ENCODE measurements at places on chromosomes 7 and 10. TPM values are rescaled to one million over a fixed set of nuclear protein-coding genes. Genes with fewer than 3 reads are reported as not detected.

DYNC1I1 gene
- not detected for total RNA-seq

TEX36 gene
- not detected for total RNA-seq

AZGP1 gene
- 0.44 TPM for total RNA-seq

CROT gene
- total RNA-seq, result 8.6 TPM

TMEM270 gene
- not detected for total RNA-seq

IL6 gene
- not detected for total RNA-seq

FAM13C gene
- total RNA-seq, result not detected

SEMA3D gene
- not detected for total RNA-seq

ZNF92 gene
- 34.0 TPM for total RNA-seq

CFAP43 gene
- total RNA-seq, result not detected

CUEDC2 gene
- total RNA-seq, result 73.3 TPM

ADAM8 gene
- 17.6 TPM for total RNA-seq

OR13A1 gene
- 17.4 TPM for total RNA-seq

NUTM2A gene
- total RNA-seq, result 1.1 TPM

HPSE2 gene
- not detected for total RNA-seq

FAM25C gene
- not detected for total RNA-seq

CNPY1 gene
- total RNA-seq, result not detected

NRP1 gene
- not detected for total RNA-seq

HMX3 gene
- total RNA-seq, result not detected

PCGF6 gene
- 12.6 TPM for total RNA-seq

KLLN gene
- 5.5 TPM for total RNA-seq

FXYD4 gene
- total RNA-seq, result not detected

SLC39A12 gene
- total RNA-seq, result not detected

- no peak for DNase-seq
Measured at GRCh38 chr10:59126991-59127390, 49.5 kb upstream of the PHYHIPL start.

DNA sequence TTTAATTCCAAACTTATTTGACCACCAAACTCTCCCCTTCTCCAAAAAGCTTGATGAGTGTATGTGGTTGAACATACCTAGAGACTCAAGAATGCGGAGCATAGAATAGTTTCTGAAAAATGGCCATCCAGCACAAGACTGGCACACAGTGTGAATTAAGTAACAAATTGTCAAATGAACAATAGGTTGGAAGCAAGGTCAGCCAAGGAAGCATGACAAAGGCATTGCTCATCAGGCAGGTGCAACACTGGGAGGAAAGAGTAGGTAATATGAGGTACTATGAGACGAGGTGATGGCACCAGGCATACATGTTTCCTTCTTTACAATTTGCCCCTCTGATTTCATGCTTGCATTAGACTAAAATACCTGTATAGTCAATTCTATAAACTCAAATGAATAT lies 73.7 kb downstream of the DKK1 start:
- DNase-seq, result no peak

- DNase-seq, result no peak
Measured at GRCh38 chr7:28684650-28685241, 272.4 kb downstream of the CREB5 start.

DNA sequence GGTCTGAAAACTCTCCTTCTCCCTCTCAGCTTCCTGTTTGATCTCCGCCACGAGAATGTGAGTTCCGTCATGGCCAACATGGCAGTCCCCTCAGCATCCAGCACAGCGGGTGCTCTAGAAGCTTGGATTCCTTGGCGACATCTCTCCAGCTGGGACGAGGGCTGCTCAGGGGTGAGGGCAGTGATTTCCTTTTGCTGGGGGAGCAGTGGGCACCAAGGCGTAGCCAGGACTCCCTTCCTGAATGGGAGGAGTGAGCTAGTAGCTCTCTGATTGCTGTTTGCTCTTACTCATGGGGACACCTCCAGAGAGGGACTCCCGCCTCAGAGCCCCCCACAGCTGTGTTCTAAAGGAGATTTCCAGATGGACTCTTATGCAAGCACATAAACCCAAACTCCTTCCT lies 28.8 kb upstream of the CTBP2 start:
- DNase-seq, result no peak

GRCh38 chr7:153532326-153532725 lies 519.9 kb upstream of the DPP6 start:
- no peak for DNase-seq

DNA sequence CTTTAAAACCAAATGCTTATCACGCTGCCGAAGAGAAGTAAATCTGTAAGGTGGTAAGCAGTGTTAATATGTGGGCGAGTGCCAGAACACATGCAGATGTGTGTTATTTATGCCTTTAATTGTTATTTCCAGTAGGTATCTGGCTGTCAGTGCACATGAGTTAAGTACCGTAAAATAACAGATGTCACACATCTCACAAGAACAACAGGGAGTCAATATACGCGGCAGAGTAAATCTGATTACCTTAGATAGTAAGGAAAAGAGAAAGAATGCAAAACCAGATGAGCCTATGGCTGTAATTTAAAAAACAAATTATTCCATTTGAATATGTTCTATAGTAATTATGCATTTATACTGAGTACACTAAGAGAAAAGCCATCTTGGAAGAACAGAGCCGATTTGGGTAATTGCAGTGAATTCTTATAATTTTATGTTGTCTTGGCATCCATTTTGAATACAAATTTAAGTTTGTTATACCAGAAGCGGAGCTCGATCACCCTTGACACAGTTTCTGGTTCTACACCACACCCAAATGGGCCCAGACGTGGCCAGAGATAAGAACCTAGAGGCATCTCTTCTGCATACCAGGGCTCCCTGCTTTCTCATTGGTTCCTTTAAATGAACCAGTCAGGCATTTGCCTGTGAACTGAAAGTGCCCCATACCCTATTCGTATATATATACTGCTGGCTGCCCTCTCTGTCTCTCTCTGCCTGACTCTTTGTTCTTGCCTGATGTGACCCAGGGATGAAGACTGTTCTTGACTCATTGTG lies 34.8 kb downstream of the DNAJB9 start:
- no peak for DNase-seq

DNA sequence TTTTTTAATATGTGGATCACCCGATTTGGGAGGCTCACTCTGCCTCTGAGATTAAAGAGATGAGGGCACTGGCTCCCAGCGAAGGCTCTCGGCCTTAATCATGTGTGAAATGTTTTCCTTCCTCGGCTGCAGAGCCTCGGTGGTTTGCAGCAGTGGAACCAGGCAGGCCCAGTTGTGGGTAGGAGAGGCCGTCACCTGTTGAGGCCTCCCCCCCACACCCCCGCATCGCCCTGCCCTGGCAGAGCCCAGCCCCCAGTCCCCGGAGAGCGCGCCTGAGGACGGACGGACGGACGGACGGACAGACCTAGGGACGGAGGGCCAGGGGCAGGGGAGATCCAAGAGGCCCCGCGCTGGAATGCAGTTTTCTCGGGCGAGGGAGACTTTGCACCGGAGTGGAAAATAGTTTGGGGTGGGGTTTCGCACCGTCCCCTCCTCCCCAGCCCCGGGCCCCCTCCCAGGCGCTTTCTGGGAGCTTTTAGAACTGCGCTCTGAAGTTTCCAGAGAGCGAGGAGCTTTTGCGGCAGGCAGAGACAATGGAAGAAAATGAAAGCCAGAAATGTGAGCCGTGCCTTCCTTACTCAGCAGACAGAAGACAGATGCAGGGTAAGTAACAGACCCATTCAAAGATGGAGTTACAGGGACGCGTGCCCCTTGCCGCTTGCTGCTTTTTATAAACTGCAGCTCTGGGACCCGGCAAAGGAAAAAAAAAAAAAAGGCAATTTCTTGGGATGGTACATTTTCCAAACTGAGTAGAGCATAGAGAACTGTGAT lies at the start of gene KIAA1217:
Gene KIAA1217 (plus strand): TSS at position 478 of the 771 bp plus-strand sequence. CDS start 56 bp downstream, at position 534.
- no peak for DNase-seq

- peak; percentile 13 for DNase-seq
Measured at GRCh38 chr7:5528071-5528814, 104.6 kb upstream of the TNRC18 start.

DNA sequence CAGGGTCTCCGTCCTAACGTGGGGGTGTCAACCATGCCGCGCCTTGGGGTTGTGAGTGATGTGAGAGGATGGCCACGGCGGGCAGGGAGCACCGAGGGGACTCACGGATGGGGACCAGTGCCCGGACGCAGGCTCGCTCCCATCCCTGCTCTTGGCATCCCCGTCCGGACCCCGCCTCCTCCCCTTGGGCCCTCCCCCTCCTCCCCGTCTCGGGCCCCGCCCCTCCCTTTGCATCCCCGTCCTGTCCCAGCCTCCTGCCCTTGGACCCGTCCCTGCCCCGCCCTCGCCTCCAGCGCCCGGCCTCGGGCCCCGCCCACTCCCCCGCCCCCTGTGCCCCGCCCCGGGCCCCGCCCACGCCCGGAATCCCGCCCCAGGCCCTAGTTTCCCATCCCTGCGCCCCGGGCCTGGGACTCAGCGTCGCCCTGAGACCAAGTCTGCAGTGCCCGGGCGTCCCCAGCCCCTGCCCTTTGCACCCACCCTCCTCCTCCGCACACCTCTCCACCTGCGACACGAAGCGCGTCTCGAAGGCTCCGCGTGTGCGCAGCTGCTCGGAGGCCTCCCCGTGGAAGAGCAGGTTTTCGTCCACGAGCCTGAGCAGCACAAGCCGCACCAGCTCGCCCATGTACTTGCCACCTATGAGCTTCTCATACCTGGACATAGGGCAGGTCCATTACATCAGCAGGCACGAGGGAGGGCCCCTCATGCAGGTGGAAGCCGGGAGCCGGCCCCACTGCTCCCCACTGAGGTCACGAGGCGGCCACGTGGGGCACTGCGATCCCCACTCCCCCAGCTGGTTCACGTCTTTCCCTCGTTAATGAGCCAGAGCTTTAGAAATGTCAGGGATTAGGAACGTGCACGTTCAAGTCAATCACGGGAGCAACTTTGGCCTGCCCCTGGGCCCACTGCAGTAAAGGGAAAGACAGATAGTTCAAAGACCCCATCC lies 5.1 kb upstream of the MYL7 start:
- peak; percentile 67 for DNase-seq

DNA sequence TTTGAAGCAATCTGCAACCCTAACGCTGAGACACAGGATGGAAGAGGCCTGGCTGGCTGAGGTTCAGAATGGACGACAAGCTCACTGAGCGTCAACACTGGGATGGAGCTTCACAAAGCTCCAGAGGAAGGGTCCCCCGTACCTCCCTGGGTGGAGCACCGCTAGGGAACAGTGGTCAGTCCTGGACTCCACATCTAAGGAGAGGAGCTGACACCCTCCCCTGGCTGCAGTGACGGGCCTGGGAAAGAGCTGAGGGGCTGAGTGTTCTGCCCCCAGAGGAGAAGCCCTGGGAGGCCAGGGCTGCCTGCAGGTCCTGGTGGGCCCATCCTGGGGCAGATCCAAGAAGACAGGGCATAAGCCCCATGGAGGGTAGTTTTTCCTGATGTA lies 146.2 kb downstream of the ARHGAP22 start:
- no peak for DNase-seq

DNA sequence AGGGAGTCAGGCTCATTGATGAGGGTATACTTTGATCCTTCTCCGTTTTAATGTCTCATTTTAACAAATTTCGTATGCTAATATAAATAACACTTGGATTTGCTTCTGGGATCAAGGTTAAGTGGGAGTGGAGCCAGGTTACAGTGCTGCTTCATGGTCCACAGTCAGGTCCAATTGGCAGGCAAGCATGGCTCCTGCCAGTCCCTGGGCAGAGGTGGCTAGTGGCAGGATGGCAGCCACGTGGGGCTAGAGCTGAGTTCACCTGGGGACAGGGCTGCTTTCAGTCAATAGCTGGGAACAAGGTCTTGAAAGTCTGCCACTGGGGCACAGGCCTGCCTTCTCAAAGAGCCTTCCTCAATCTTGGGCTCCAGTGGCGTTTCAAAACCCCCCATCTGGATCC lies 16.0 kb upstream of the VWA2 start:
- no peak for DNase-seq

DNA sequence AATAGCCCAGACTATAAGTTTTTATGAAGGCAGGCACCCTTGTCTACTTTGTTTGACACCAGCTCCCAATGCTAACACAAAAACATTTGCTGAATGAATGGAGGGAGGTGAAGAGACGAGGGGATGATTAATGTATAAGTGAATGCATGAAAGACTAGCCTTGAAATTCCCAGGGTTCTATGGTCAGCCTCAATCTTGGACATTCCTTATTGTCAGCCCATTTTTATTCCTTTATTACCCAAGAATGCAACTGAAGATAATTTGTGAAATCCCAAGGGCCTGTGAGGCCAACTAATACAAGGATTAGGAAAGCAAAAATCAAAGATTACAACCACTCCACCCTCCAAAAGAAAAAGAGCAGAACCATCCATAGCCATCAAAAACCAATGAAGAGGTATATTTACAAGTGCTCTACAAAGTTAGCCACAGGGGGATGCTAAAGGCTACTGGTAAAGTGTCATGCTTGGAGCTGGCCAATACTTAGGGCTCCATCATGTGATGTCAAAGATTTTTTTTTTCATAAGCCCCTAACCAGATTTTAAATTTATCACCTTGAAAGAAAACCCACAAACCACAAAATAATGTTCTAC lies 40.0 kb upstream of the ASAH2 start:
- DNase-seq, result peak; percentile 29

DNA sequence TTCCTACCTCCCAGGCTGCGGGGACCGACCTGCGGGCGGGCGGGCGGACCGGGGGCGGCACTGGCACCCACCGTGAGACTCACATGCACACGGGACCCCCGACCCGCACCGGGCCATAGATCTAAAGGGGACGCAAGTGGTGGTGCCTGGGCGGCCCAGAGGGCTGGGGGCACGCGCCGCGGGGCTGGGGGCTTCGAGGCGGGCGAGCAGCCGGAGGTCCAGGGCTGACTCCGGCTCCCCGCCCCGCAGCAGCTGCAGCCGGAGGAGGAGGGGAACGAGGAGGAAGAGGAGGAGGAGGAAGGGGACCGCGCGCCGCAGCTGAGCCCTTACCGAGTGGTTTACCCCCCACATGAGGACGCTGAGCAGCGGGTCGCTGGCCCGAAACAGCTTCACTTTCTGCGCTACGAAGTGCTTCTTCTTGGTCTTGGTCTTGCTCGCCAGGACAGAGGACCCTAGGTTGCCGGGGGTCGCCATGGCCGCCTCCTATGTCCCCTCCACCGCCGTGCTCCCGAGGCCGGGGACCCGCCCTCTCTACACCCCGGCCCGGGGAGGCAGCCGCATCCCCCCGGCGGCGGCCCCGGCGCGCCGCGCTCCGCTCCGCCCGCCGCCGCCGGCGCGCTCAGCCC lies 412 bp downstream of the PIP4K2A start:
- peak; percentile 55 for DNase-seq

DNA sequence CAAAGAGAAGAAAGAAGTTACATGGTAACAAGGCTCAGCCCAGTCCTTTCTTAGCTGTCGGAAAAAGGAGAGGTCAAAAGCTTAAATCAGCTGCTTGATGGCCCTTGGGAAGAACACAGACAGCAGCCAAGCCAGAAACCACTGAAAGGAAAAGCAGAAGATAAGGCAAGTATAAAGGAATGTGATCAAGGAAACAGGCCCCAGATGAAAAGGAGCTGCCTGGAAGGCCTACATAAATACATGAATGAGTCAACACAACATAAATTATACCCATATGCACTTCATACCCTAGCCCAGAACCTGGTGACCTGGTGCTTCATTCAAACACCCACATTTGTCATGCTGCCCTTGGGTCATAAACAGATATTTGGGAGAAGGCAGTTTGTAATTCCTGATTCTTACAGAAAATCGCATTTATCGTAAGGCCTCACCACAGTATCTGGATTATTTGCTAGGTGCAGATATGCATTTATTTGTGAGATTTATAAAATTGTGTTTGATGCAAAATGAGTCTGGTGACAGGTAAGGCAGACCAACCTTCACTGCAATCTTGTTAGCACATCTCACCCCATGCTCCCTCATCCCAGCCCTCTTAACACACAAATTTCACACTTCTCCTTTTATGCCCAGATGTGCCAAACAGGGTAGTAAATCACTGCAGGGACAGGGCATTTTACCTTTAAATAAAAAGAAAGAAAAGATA lies 94.9 kb upstream of the KCNIP2 start:
- DNase-seq, result peak; percentile 21
